ENCODE measurements at places on chromosomes 5 and 9.

DNA sequence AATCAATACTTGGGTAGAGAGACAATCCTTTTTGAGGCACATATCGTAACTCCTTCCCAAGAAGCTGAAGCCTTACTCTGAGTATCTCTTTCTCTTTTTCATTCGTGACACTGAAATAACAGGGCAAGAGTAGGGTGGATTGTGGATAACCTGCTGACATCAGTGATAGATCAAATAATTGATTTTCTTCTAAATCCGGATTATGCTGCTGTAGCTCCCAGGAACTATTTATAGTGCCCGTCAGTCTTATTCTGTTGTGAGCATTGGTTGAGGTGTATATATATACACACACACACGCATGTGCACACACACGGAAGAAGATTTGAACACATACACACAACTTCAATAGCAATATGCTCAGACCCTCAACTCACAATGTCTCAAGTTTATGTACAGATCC is 43.2 kb upstream of the GLRA1 start:
- no peak for DNase-seq

DNA sequence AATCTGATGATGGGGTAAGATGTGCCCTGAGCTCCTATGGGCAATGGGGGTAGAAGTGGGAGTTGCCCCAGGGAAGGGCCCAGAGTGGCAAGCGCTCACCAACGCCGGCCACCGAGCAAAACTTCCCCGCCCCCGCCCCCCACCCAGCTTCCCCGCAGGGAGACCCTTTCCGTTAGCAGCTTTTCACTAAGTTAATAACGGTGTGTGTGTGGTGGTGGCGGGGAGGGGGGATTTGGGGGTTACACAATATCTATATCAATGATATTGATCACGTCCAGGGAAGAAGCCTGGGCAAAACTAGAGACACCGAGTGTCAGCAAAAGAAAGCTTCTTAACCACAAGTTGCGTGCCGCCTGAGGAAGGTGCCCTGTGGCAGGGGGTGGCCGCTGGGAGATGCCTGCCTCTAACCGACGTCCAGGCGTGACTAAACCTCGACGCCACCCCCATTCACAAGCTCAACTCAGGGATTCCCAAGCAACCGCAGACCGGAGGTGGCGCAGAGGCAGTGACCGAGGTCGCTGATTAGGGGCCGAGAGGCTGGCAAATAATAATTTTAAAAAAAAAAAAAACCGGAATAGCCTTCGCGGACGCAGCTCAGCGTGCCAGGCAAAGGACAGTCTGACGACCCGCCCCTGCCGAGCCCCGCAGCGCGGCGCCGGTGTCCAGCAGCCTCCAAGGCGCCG is 222.6 kb downstream of the MEF2C start:
- no peak for DNase-seq

GRCh38 chr5:81750308-81751008 is 439 bp downstream of the SSBP2 start:
- no peak for DNase-seq

- no peak for DNase-seq
These were observed 286.0 kb downstream of the ZSWIM6 start for GRCh38 chr5:61617995-61618525.

GRCh38 chr5:56172241-56172640 is 60.9 kb downstream of the ANKRD55 start:
- no peak for DNase-seq

GRCh38 chr5:178230879-178231538 is 1.6 kb downstream of the PHYKPL start:
- no peak for DNase-seq

DNA sequence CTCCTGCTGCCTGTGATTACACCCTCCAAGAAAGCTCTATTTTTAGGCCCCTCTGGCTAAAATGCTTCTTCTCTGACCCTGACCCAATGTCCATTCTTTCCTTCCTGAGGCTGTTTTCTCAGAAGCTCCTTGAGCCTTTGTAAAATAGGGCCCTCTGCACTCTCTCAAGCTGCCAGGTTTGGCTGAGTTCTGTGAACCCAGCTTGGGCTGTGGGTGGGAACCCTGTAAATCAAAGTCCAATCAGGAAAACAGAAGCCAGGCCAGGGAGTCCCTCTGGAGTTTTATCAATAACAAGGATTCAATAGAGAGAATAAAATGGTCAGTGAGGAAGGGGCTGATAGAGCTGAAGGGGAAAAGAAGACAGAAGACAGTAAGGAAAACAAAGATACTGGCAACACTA is 43.7 kb upstream of the ERCC6L2 start:
- no peak for DNase-seq

- DNase-seq = no peak
These were observed 7.0 kb upstream of the NREP start for GRCh38 chr5:111764019-111764418.

- peak; percentile 70 for DNase-seq
These were observed 10.8 kb downstream of the KCNV2 start for GRCh38 chr9:2727966-2728613.

GRCh38 chr9:69633716-69634115 is 38.5 kb downstream of the APBA1 start:
- DNase-seq = no peak

- DNase-seq = no peak
These were observed 5.1 kb downstream of the FLT4 start for GRCh38 chr5:180644129-180644824.

- no peak for DNase-seq
These were observed 150 bp downstream of the SNX30 start for GRCh38 chr9:112750764-112751055.

DNA sequence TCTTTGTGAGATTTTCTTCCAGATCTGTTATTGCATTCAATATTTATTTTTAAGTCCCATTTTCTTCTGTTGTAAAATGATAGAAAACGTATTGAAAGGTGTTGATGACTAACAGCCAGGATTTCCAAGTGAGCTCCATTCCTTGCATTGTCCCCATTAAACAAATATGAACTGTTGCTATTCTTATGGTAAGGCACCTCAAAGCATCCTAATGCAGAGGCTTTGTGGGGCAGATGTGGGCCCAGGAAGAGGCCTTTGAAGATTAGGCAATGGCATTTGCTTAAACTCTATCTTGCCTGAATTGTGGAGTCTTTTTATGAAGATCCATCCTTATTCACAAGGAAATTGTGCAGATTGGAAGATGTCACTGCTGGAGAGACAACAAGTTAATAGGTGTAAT is 38.9 kb downstream of the NTRK2 start:
- DNase-seq = no peak

GRCh38 chr5:161414896-161415295 is 131.6 kb downstream of the GABRB2 start:
- peak; percentile 59 for DNase-seq

- no peak for DNase-seq
These were observed 410 bp downstream of the GLIPR2 start for GRCh38 chr9:36136894-36137391.

DNA sequence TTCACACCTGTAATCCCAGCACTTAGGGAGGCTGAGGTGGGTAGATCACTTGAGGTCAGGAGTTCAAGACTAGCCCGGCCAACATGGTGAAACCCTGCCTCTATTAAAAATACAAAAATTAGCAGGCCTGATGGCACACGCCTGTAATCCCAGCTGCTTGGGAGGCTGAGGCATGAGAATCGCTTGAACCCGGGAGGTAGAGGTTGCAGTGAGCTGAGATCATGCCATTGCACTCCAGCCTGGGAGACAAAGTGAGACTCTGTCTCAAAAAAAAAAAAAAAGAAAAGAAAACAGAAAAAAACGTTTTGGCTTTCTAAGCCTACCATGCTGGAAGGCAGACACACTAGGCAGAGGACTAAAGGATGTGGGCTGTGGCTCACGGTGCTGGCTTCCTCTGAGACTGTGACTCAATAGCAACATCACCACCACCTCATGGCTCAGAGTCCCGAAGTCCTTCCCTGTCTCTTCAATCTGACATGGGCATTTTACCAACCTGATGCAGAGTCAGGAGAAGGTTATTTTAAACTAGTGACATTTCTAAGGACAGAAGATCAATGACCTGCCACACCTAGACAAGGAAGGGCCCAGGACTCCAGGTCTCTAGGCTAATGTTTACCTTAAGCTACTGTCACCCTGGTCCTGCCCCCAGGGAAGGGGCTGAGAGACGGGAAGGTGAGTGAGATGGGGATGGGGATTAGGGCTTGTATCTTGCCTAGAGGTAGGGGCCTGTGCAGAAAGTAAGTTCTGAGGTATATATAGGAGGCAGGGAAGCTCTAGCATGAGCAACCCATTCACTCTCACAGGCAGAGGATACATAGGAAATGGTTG is 3.7 kb downstream of the ECSCR start:
- no peak for DNase-seq

GRCh38 chr9:3648722-3649246 is 123.0 kb upstream of the RFX3 start:
- no peak for DNase-seq

- DNase-seq = peak; percentile 18
These were observed 70.4 kb upstream of the SNX2 start for GRCh38 chr5:122704247-122705036.

- peak; percentile 54 for DNase-seq
These were observed 259.5 kb downstream of the GRIA1 start for GRCh38 chr5:153749960-153750359.

GRCh38 chr9:31486630-31487029 is 897.8 kb upstream of the ACO1 start:
- no peak for DNase-seq

GRCh38 chr5:160792732-160793529 is 59.1 kb downstream of the ATP10B start:
- DNase-seq = no peak

DNA sequence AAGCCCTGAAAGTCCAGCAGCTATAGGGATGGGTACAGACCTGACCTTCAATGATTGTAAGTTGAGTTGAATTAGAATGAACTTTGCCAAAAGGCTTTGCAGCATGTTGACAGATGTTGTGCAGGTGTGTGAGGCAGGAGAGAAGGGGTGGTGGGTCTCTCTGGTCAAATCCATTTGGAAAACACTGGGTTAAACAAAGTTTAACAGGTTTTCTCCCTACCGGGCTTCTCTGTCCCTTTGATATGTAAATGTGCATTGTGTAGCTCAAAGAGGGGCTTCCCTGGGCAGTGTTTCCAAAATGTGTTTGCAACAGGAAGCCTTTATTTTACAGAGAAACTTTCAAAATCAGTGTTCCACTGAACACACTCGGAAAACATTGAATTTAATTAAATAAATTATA is 72.1 kb upstream of the BRINP1 start:
- DNase-seq = no peak

GRCh38 chr9:70061776-70062175 is 18.1 kb downstream of the MAMDC2 start:
- DNase-seq = no peak

- DNase-seq = no peak
These were observed 28.6 kb upstream of the SELENOP start for GRCh38 chr5:42840269-42840668.

DNA sequence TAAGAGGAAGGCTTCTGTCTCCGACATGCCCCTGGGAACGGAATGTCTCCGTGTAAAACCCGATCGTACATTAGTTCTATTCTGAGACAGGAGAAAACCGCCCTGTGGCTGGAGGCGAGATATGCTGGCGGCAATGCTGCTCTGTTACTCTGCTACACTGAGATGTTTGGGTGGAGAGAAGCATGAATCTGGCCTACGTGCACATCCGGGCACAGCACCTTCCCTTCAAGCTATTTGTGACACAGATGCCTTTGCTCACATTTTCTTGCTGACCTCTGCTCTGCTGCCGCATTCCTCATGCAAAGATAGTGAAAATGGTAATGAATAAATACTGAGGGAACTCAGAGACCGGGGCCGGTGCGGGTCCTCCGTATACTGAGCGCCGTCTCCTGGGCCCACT is 2.2 kb upstream of the DPP7 start:
- DNase-seq = no peak

- DNase-seq = no peak
These were observed 63.8 kb downstream of the ATP10B start for GRCh38 chr5:160788102-160788660.

DNA sequence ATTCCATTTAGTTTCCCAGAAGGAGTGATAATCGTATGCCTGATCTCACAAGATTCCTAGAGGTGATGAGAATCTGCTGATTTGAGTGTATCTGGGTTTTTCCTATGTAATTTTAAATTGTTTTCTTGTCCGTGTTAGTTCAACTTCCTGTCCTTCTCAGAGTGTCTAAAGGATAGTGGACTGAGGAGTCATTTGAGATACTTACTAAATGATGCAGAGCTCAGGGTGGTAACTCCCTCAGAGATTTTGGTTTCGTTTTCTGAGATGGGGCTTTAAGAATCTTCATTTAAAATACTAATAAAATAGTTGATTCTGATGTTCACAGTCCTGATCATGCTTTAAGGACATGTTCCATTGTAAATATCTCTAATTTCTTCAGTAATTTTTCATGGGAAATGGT is 30.3 kb downstream of the MELK start:
- no peak for DNase-seq

Data from NCI-H446 treated with DMSO at 0.1 percent for 48 hours (cell line).